ENCODE measurements at places on chromosomes 13 and 19.

DNA sequence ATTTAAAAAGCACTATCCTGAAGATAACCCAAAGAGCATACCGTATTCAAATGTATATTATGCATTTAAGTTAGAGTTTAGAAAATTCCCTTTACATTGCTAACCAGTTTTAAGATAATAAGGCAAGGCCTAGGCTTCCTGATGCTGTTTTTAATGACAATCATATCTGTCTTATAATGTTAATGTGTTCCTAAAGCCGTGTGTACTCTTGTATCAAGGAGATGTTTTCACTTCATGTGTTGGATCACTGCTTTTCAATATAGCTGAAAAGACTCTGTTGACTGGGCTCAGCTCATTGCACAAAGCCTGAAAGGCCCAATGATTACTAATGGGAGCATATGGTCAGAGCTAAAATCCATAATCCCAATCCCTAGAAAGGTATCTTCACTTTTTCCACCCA, 81.6 kb downstream of the DACH1 start:
- ATAC-seq: no peak

- ATAC-seq: no peak
Observed at GRCh38 chr19:30570194-30570593, 198.0 kb downstream of the ZNF536 start.

DNA sequence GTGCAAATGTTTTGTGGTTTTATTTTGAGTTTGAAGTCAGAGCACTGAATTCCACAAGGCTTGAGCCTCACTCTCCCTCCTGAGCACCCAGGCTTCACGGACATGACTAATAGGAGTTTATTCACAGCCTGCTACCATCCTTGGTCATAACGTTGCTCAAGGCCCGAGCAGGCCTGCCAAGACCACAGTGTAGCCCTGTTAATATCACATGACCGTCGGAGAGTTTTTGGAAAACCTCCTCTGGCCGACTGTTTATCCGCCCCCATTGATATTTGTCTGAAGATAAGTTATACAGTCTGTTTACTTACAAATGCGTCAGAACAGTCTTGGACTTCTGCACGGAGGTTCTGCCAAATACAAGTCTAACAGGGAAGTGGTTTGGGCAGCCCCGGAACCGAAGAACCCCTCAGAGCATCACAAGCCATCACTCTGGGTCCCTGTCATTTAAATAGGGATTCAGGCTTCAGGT, 89.9 kb downstream of the COL4A2 start:
- no peak for ATAC-seq

DNA sequence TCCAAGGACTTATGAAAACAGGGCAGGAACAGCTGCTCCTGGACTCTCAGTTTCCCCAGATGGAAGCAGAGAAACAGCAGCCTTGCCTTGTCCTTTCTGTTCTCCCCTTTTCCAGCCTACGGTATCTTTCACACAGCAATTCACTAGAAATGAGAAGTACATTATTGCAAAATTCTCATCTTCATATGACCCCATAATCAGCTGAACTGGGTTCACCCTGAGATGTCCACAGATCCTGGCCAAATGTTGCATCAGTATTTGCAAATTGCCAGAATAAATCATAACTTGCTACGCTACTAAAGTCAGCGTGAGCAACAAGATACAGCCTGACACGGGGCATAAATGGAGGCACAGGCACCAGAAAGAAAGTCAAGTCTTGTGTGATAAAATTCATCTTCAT, 16.1 kb downstream of the VSTM1 start:
- ATAC-seq: no peak

DNA sequence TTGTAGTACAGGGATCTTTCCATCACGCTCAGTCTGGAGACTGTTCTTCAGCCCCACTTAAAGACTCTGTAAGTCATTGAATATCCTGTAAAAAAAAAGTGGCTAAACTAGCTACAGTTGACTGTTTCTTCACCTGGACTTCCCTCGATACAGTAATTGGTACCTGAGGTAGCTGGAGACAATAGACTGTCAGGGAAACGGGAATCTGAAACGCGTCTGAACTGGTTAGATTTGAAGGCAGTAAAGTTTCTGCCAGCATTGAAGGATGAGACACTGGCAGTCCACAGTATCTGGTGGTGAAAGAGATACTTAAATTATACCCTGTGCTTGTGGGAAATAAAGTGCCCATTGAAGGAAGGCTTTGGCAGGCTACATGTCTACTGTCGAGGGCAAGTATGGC, 550.5 kb downstream of the IRS2 start:
- ATAC-seq: no peak

DNA sequence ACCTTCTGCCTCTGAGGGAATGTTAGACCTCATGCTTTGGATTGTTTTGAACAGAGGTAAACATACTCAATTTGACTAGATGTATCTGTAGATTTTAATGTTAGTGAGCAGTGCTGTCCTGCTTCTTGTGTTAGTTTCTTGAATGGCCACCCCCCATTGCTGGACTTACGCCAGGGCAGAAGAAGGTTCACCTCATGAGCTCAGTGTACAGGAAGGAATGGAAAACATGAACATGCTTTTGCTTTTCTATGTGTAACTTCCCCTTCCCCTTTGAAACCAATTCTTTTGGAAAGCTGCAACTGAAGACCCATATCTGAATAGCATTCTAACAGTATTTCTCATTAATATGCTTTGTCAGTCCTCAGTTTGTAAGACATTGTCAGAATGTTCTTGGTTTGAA, 32.3 kb downstream of the WASF3 start:
- ATAC-seq: no peak

DNA sequence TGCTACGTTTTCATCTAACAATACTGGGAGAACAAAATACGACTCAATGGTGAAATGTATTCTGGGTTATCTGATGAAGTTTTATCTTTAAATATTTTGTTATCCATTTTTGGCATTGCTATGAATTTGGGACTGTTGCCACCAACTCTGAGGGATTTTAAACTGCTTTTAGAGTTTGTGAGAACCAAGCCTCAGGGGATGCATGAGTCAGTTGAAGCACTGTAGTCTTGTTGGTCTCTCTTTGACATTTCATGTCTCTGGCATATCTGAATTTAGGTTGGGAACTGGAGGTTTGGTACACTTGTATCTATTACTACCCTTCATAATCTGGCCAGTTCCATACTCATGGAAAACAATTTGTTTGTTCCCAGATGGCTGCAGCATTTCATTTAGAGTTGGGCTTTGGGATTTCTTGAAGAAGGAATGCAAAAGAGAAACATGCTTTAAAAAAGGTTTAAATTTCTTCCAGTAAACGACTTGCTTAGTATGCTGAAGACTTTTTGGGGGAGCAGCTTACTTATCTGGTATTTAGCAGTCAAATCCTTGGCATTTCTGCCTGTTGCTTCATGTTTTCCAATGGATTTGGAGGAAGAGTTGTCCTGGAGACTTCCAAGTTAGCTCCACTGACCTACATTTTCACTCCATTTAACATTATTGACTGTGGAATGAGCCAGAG, 28.9 kb downstream of the ARHGEF7 start:
- peak; percentile 55 for ATAC-seq

GRCh38 chr13:48571126-48571913, 38.4 kb upstream of the RCBTB2 start:
- peak; percentile 60 for ATAC-seq

DNA sequence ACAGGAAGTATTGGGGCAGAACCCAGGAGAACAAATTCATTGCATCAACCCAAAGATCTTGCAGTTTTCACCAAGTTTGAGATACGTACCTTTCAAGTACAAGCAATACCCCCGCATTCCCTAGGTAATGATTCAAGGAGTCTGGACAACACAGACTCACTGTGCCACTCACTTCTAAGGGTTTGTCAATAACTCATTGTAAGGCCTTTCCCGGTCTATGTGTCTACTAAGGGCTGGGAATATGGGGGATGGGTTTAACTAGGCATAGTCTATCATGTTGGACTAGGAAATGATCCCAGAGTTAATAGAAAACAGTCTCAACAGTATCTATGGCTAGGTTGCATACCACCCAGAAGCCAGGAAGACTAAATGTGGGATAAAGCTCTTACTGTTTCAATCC, 8.3 kb upstream of the ITM2B start:
- no peak for ATAC-seq

GRCh38 chr19:50380751-50381151, 3.4 kb upstream of the POLD1 start:
- ATAC-seq: no peak

GRCh38 chr19:28341810-28342350, 871.1 kb downstream of the UQCRFS1 start:
- ATAC-seq: no peak

DNA sequence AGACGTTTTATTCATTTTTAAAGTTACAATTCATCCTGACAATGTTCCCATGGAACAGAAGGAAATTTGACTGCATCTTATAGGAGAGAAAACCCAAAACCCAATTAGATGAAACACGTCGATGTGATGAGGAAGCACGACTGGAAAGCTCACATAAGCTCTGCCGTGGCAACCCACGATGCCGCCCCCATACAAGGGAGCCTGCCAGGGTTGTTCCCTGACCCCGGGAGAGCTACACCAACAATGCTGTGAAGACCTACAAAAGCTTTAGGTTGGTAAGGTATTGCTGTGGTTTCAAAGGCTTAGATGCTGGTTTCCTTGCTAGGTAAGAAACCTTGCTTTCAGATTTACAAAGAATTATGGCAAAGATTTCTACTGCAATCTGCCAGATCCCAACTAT, 393.1 kb downstream of the KLF12 start:
- peak; percentile 23 for ATAC-seq
